ENCODE measurements at places on chromosomes 2 and 18.

DNA sequence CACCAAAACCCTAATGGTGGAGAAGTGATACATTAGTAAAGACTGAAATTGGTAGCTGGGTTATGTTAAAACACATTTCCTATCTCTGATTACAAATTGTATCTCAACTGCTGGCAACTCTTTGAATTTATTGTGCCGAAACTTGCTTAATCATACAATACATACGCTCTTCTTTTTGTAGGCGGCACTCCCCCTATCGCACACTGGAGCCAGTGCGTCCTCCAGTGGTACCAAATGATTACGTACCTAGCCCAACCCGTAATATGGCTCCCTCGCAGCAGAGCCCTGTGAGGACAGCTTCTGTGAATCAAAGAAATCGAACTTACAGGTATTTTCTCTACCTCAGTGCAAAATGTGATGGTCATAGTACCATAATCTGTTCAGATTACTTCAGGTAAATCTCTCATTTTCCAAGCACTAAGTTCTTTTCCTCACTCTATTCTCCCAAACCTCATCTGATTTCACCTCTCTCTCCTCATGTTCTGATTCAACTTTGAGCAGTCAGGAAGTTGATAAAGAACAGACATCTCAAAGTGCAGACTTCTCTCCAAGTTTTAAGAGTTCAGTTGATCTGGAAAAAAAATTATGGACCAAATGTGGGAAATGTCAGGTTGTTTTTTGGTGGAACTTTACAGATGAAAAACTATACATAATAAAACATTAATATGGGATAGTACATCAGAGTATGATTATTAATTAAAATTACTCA, 66.5 kb downstream of the ABI2 start:
- no peak for DNase-seq

DNA sequence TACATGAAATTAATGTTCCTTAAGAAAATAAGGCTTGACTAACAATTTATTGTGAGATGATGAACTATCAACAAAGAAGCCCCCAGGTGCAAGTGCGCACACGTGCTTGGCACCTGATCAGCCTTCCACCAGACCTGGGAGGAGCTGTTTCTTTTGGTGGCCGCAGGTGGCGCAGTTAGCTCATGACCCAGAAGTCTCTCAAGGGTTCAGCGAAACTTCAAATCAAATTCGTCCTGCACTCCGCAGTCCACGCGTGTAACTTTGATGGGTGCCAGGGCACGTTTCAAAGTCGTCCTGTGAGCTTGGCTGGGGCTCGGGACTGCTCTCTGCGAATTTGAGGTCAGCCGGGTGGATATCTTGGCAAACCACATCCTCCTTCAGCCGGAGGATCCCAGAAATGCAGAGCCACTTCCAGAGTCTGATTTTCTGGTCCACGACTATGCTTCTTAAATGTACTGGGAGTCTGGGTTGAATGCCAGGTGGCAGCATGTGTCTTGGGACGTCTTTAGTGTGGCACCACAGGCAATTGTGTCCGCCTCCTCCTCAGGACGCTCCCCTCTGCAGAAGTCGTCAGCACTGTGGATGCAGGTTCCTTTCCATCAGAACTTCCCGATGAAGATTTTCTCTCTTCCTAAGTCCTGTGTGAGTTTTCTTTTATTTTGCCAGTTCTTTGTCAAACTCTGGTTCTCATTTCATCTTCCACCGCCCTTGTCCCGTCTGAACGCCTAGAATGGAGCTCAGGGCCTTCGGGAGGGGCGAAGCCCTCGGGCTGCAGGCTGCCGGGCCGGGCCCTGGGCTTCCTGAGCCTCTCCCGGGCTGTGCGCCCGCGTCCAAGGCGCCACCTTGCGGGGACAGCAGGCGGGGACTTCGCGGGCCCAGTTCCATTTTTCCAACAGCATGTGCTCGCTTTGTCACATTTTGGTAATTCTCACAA, 61.3 kb upstream of the RAPGEF4 start:
- peak; percentile 34 for DNase-seq

GRCh38 chr2:40668425-40668824, 216.5 kb upstream of the SLC8A1 start:
- no peak for DNase-seq

GRCh38 chr2:111535404-111535803, 348.6 kb downstream of the ANAPC1 start:
- DNase-seq = no peak

DNA sequence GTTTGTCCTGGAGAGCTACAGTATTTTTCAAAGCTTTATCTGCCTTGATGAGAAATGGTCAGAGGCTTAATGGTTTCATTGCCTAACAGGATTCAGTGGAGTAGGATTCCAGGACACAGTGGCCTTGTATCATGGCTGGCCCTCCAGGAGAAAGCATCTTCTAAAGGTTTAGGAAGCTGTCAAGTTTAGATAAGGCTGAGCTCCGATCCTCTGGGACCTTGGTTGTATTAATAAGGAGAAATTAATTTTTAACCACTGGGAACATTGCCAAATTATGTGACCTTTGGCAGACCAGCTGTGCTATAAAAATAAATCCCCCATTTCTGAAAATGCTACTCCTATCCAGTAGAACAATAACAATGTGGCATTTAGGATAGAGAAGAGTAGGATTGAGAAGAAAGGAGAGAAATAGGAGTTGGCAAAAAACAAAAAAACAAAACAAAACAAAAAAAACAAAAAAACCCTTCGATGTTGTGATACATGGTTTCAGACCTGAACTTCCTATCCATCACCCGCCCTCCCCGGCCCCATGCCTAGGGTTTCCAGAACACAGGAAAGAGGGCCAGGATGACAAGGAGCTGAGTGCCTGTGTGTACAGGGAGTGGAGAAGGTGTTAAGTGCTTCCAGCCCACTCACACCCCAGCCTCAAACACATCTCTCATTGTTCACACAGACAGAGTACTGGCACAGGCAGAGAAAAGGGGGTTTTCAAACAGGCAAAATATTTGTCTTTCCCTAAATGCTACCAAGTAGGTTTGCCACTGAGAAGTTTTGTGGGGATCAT, 6.3 kb downstream of the NRP2 start:
- DNase-seq = no peak

Measured in stimulated activated CD4-positive, alpha-beta T cell treated with anti-CD3 and anti-CD28 coated beads, Interleukin-1b, Interleukin-23, amount 100 ng/mL, for 4 hours (primary cell).